Stimulated activated CD8-positive, alpha-beta memory T cell treated with anti-CD3 and anti-CD28 coated beads, Interleukin-15, amount 100 ng/mL, for 48 hours (primary cell): ENCODE measurements at places on chromosomes 3 and 15.

DNA sequence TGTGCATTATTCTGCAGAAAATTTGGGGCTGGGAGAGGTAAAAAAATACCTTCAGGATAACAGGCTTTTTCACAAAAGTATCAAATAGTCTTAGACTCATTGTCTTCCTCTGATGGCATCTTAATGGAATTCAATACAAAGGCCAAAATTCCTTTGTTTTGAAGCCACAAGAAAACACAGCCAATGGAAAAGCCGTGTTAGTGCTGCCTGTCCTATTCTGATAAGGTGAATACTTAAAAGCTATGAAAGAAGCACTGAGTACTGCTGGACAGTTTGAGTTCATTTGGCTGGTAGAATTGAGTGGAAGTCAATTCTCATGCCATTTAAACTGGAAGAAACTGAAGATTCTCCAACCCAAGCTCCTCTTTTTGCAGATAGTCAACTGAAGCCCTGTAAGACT, 395.3 kb upstream of the TPRG1 start:
- DNase-seq: no peak

DNA sequence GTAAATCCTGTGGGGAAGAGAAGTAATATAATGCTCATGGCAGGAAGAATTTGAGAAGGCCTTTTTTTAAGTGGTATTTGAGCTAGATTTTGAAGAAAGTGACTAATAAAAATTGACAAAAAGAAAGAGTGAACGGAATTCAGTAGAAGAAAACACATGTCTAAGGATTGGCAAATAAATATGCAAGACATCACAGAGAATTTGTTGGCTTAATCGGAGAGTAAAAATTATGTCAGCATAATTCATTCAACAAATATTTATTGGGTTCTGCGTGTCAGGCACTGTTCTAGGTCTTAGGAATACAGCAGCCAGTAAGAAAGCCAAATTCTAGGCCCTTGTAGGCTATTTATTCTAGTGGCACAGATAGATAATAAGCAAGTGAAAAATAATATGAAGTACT, 33.6 kb upstream of the LEKR1 start:
- DNase-seq: no peak

- DNase-seq: no peak
Observed at GRCh38 chr3:57007521-57008460, 52.7 kb upstream of the SPATA12 start.

GRCh38 chr3:28299705-28300104, 48.8 kb upstream of the ZCWPW2 start:
- no peak for DNase-seq

DNA sequence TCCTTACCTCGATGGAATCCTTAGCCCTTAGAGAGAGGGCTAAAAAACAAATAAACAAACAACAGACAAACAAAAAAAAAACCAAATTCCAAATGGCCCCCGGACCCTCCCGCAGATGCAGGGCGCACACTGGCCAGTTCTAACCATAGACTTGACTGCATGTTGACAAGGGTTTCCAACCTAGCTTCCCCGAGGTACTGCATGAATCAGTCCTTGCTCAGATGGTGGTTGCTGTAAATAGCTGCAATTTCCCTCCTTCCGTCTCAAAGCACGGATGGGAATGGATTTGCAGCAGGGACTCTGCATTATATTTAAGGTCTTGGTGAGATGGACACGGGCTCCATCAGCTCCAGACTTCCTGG, 162.8 kb downstream of the CD47 start:
- DNase-seq: no peak

DNA sequence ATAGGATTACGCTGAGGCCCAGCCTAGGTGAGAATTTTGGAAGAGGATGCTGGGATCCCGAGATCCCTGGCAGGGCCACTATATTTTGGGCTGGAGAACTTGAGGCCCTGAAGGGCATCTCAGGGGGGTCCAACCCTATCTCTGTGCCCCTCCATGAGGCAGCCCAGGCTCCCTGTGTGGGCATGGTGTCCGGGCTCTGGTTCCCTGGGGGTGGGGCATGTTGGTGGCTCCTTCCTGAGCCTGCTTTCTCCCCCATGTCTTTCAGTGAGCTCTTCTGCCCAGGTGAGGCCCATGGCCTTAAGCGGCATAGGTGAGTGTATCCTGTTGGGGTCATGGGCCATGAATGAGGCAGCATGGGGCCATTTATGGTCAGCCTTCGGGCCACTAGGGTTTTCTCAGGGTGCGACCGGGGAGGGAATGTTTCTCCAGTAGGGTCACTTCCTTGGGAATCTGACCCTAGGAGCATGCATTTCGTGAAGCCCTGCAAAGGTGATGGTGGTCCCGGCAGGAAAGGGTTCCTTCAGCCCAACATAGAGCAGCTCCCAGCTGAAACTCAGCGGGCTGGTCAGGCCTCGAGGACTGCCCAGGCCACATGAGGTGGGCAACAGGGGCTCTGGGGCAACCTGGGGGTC, 191.3 kb downstream of the UBE3A start:
- DNase-seq: no peak

GRCh38 chr3:154112146-154112852, 8.9 kb upstream of the ARHGEF26 start:
- no peak for DNase-seq

DNA sequence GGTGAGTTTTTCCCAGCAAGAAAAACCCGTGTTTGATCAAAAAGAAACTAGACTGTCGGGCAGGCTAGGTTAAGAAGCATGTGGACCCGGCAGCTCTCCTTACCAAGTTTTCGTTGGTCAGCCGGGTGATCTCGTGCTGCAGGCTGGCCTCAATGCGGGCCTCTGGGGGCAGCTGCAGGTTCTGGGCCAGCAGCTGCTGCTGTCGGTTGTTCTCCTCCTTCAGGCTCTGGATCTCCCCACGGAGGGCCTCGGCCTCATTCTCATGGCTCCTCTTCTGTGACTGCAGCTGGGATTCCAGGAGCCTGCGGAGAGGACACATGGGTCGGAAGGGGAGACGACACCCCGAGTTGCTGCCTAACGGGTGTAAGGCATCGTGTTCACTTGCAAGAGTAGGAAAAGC, 44.5 kb upstream of the MYO5C start:
- no peak for DNase-seq

GRCh38 chr3:66642019-66642418, 141.2 kb upstream of the LRIG1 start:
- no peak for DNase-seq

- peak; percentile 61 for DNase-seq
Observed at GRCh38 chr15:63560741-63561448, 36.3 kb upstream of the FBXL22 start.

DNA sequence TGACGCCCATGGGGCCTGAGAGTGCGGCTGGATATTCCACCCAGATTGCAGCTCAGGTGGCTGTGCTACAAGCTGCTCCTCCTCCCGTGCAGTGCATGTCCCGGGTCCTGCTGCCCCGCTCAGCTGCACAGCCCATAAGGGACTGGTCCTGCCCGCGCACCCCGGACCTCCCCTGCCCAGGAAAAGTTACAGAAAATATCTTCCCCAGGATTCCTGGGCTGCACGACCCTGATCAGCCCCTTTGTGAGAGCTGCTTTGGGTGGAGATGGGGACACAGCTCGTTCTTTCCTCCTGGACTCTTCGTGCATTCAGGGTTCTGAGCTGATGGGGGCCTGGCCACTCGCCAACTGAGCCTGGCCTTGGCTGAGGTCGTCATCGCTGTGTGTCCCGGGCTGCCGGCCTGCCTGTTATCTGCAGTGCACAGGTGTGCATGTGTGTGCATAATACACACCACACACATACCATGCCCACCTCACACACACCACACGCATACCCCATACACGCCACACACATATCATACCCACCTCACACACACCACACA, 28.8 kb downstream of the APBA2 start:
- no peak for DNase-seq

DNA sequence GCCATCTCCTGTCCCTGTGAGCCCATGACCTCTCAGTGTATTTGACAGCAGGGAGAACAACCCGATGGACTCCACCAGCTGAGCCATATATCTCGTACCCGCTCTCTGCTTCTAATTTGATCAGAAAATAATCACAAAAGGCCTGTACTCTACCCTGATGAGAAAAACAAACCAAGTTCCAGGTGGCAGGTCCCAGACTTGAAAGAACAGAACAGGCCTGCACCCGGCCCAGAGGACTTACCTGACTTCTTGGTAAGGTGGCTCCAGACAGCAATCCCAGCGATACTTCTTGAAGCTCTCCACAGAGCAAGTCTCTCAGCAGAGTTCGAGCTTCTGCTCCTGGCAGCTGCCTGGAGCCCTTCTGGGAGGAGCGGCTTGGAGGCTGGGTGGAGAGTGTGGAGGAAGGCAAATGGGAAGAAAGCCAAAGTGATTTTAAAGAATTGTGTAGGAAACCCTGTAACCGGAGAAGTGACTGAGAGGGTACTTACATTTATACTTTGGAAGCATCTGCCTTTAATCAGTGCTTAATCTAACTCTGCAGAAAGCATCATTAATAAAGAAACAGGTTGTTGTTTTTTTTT, 91.6 kb downstream of the SCN11A start:
- DNase-seq: no peak

GRCh38 chr15:63839722-63840121, 6.0 kb upstream of the HERC1 start:
- no peak for DNase-seq
